Right atrium auricular region (tissue), 2 donors: ENCODE measurements at places on chromosomes 7 and 10.

- no peak overlapping the region for H3K27ac ChIP-seq
- no peak for DNase-seq
- H3K4me3 ChIP-seq = no peak overlapping the region
- no peaks in the 10 kb centered on the region for H3K27me3 ChIP-seq
- no peaks in the 10 kb centered on the region for H3K4me1 ChIP-seq
Measured at GRCh38 chr7:14747701-14748100, 154.8 kb downstream of the DGKB start.

DNA sequence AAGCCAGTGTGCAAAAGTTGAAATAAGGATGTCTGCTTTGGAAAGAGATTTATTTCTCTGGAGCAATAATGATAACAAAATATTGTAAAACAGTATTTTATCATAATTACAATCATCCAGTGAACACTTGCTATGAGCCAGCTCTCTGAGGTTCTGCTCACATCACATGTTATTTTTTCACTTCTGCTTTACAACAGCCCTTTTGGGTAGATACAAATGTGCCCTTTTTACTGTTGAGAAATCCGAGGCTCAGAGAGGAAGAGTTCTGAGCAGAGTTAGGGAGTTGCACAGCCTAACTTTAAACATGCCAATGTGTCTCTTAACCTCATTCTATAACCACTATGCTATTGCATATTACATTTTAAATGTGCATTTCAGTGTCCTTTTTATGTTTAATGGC lies 232.6 kb upstream of the CDC14C start:
- no peak overlapping the region for H3K4me3 ChIP-seq
- no peaks in the 10 kb centered on the region for H3K27me3 ChIP-seq
- no peaks in the 10 kb centered on the region for H3K4me1 ChIP-seq
- H3K36me3 ChIP-seq = no peaks in the 10 kb centered on the region
- H3K27ac ChIP-seq = no peak overlapping the region
- DNase-seq = no peak

DNA sequence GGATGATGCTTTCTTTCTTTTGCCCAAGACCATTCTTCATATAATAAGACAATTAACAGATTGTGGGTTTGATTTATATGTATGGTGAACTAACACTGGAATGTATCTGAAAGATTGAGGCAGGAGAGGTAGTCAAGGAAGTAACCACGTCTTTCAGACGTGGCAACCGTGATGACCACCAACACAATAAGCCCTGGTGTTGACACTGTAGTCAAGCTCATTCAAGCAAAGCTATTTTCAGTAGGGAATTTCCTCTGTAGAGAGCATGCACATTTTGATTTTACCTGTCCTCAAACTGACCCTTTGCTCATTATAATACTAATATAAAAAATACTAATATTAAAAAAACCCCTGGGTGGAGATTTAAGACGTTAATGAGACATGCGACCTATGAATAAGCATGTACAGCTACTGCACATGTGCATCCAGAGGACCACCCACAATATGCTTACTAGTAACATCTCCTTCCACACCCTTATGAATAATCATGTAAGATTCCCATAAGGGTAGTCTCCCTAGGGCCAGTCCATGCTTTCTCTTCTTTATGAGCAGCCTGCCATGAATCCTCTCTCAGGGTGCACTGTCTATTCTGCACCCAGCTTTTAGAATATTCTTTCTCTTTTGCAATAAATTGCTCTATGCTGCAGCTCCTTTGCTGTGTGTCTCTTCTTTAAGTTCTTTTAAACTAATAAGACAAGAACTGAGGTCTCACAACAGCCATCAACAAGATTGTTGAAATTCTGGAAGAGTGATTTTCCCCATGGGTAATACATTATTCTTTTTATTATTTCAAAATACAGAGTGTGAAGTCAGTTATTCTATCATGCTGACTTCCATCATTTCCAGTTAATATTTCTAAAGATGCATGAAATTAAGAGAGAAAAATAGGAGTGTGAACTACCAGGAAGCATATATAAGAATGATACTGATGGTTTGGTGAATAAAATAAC lies 151.3 kb upstream of the NPVF start:
- no peak overlapping the region for H3K4me3 ChIP-seq
- no peaks in the 10 kb centered on the region for H3K27me3 ChIP-seq
- H3K36me3 ChIP-seq = no peaks in the 10 kb centered on the region
- H3K27ac ChIP-seq = no peak overlapping the region

DNA sequence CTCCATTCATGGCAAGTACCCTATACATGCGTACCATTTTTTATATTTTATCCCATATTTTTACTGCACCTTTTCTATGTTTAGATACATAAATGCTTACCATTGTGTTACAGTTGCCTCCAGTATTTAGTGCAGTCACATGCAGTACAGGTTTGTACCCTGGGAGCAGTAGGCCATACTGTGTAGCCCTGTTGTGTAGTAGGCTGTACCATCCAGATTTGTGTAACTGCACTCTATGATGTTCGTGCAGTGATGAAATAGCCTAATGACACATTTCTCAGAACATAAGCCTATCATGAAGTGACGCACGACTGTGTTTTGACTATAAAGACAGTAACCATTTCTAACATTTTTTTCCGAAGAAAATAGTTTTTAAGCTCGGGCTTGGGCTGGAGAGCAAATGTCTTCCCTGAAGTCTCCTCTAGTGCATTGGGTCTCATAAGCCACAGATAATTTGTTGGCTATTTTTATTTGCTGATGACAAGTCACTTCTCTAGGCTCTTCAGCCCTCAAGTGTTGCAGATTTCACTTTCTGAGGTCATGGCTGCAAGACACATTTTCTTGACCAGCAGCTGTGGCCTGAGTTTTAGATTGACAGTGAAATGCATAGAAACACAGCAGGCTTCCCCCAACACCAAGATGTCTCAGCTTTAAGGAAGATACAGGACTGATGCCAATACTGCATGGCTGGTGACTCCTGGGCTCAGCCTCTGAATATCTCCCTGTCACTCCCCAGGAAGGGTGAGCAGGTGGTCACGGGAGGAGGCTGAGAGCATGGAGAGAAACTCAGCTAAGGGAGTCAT lies 26.9 kb downstream of the EPDR1 start:
- H3K4me1 ChIP-seq = no peaks in the 10 kb centered on the region
- no peak overlapping the region for H3K27ac ChIP-seq
- H3K36me3 ChIP-seq = no peaks in the 10 kb centered on the region
- H3K27me3 ChIP-seq = no peaks in the 10 kb centered on the region

GRCh38 chr7:149397470-149398043 lies 63.3 kb downstream of the ZNF777 start:
- no peak overlapping the region for H3K27ac ChIP-seq
- no peaks in the 10 kb centered on the region for H3K36me3 ChIP-seq
- no peaks in the 10 kb centered on the region for H3K27me3 ChIP-seq
- DNase-seq = no peak

DNA sequence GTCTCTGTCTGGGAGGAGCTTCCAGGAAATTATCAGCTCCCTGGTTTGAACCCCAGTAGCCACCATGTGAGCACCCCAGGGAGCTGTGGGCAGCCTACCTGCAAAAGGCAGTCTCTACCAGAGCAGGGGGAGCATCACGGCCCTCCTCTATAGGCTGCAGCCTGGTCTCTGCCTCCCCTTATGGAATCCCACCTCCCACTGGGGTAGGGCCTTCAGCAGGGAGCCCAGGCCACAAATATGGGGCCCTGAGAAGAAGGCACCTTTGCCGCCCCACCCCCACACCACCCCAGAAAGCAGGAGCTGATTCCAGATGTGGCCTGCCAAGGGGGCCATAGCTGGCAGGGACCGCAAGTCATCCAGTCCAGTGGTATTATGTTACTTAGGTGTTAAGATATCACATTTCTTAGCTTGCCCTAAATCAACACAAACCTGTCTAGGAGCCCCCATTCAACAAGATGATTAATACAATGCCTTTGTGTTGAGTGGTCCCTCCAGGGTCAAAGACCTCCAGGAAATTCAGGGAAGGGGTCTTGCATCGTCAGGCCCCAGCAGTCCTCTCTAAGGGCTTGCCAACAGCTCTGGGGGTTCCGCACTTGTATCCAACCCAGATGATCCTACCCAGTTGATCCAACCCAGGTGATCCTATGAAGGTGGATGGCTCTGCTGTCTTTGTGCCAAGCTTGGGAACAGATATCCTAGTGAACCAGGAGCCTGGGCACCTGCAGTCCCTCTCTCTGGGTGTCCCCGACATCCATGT lies 114.9 kb downstream of the OAT start:
- H3K36me3 ChIP-seq = no peaks in the 10 kb centered on the region
- H3K4me3 ChIP-seq = no peak overlapping the region
- no peak overlapping the region for H3K27ac ChIP-seq
- DNase-seq = no peak
